ENCODE measurements at places on chromosomes 7 and 10. TPM values are rescaled to one million over a fixed set of nuclear protein-coding genes. Genes with fewer than 3 reads are reported as not detected.

The H2BK1 gene
- total RNA-seq: not detected

The PRKCQ gene
- total RNA-seq: 51.0 TPM

- H3K36me3 ChIP-seq: peaks cover 38% of the 10 kb centered on the region
- no peak overlapping the region for H3K27ac ChIP-seq
- H3K4me1 ChIP-seq: peaks cover 64% of the 10 kb centered on the region
- no peaks in the 10 kb centered on the region for H3K27me3 ChIP-seq
Observed at GRCh38 chr10:119863951-119864565, 8.6 kb downstream of the MCMBP start.

DNA sequence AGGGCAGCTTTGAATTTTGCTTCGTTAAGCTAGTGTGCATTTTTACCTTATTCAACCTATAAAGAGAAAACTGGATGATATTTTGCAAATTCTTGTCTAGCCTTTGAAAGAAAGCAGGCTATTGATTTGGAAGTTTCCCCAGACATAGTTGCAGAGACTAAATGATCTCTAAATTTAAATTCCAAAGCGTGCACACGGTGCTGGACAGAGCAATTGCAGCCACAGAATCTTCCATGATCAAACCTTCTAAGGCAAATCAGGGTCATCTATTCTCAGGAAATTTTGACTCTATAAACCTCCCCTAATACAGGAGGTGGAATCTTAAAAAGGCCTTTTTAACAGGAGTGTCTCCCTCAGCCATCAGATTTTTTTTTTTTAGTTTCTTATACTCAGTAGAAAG, 159.9 kb downstream of the MDFIC start:
- H3K4me1 ChIP-seq: no peaks in the 10 kb centered on the region
- no peaks in the 10 kb centered on the region for H3K36me3 ChIP-seq

DNA sequence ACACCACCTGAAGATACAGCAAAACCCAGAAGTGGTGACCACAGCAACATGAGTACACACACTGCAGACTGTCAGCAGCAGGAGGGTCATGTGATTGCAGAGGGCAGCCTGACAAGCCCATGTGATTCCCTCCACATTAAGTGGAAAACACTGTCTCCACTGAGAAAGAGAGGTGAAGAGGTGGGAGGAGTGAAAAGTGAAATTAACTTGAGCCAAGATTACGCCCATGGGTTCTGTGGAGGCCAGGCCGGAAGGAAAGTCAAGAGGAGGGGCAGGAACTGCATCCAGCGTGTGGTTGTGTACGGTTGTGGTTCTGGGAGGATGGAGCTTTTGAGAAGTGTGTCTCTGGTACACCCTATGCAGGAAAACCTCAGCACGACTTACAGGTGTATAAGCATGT, 138.5 kb downstream of the PLXNA4 start:
- H3K4me3 ChIP-seq: peak overlapping the region; percentile 13
- peak overlapping the region; percentile 71 for H3K27ac ChIP-seq
- peaks cover 2% of the 10 kb centered on the region for H3K36me3 ChIP-seq
- H3K4me1 ChIP-seq: peaks cover 76% of the 10 kb centered on the region
- DNase-seq: peak; percentile 81

DNA sequence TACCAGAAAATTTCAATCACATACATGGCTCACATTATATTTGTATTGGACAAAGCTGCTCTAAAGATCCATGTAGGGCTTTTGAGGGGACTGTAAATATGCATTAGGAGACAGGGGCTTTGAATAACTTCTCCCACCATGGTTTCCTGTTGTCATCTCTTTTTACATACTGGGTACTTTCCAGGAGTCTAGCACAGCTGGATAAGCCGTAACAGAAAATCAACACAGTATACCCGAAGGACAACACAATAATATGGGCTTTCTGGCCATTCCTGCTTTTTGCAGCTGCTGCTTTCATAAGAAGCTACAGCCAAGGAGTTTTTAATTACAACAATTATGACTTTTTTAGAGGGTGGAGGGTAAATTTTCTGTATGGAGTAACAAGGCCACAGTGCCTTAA, 63.4 kb upstream of the SRPK2 start:
- peaks cover 8% of the 10 kb centered on the region for H3K36me3 ChIP-seq
- H3K4me1 ChIP-seq: peaks cover 13% of the 10 kb centered on the region
